ENCODE measurements at places on chromosomes 1 and 21. TPM values are rescaled to one million over a fixed set of nuclear protein-coding genes. Genes with fewer than 3 reads are reported as not detected.

- no peaks in the 10 kb centered on the region for H3K4me1 ChIP-seq
- H3K27ac ChIP-seq: no peak overlapping the region
- DNase-seq: no peak
Observed at GRCh38 chr1:227466039-227466645, 97.2 kb upstream of the ZNF678 start.

GRCh38 chr1:181135437-181135731, 46.9 kb downstream of the IER5 start:
- H3K4me1 ChIP-seq: peaks cover 46% of the 10 kb centered on the region
- H3K4me3 ChIP-seq: peak overlapping the region; percentile 62
- no peaks in the 10 kb centered on the region for H3K36me3 ChIP-seq
- peak overlapping the region; percentile 76 for H3K27ac ChIP-seq
- H3K27me3 ChIP-seq: peaks cover 9% of the 10 kb centered on the region
- DNase-seq: no peak

- H3K36me3 ChIP-seq: no peaks in the 10 kb centered on the region
- DNase-seq: no peak
- peaks cover 6% of the 10 kb centered on the region for H3K4me1 ChIP-seq
- no peak overlapping the region for H3K4me3 ChIP-seq
- H3K27me3 ChIP-seq: no peaks in the 10 kb centered on the region
Observed at GRCh38 chr1:244273845-244274619, 177.7 kb downstream of the ADSS2 start.

- no peaks in the 10 kb centered on the region for H3K36me3 ChIP-seq
- H3K27me3 ChIP-seq: peaks cover 24% of the 10 kb centered on the region
- no peak overlapping the region for H3K27ac ChIP-seq
- no peak for DNase-seq
Observed at GRCh38 chr1:6960291-6960811, 175.1 kb downstream of the CAMTA1 start.

DNA sequence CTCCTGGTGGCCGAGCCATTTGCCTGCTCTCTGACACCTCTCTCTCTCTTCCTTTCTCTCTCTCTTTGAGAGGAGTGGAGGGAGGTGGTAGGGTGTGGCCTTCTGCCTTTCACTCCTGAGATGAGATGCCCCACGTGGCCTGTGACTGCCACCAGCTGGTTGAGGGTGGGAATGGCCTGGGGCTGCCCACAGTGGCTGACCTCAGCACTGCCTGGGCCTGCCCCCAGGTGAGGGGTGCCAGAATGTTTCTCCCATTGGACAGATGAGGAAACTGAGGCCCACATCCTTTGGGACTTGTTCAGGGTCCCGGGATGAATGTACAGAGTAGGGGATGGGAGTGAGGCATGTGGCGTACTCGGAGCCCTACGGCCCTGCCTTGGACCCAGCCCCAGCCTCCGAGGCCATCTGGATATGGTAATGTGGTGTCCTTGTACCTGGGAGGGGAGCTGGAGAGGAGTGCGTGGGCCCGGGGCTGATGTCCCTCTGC, 12.7 kb upstream of the C1orf167 start:
- peak overlapping the region; percentile 69 for H3K27ac ChIP-seq
- no peaks in the 10 kb centered on the region for H3K36me3 ChIP-seq
- H3K27me3 ChIP-seq: no peaks in the 10 kb centered on the region
- H3K4me3 ChIP-seq: no peak overlapping the region
- DNase-seq: peak; percentile 30

- DNase-seq: no peak
- no peak overlapping the region for H3K27ac ChIP-seq
- no peak overlapping the region for H3K4me3 ChIP-seq
- H3K27me3 ChIP-seq: peaks cover 12% of the 10 kb centered on the region
- H3K4me1 ChIP-seq: peaks cover 14% of the 10 kb centered on the region
Observed at GRCh38 chr1:227305894-227306626, 12.2 kb downstream of the CDC42BPA start.

DNA sequence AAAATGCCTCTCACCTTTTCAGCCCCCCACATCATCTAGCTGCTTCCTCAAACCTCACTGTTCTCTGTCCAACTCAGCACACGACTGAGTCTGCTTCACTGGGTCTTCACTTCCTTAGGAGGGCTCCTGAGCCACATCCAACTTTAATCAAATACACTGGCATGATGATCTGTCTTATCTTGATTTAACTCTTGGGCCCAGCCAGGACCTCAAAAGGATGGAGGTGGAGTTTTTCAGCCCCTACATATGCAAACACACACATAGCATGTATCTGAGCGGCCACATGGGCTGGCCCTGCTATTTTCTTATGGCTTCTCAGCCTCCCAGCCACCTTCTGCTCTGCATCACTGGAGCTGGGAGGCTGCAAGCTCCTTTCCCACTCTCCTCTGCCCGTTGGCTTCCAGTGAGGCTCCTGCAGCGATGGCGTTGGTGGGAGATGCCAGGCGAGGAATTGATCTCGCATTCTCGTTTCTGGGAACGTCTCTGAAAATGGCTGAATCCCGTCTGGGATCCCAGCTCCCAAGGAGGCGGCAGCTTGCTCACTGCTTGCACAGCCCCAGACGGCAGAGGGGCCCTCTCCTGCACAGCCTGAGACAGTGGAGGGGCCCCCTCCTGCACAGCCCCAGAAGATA, 1.8 kb upstream of the PRXL2B start:
- DNase-seq: no peak
- peaks cover 54% of the 10 kb centered on the region for H3K4me1 ChIP-seq
- no peaks in the 10 kb centered on the region for H3K27me3 ChIP-seq
- H3K4me3 ChIP-seq: peak overlapping the region; percentile 87

- H3K27ac ChIP-seq: peak overlapping the region; percentile 99
- peaks cover 91% of the 10 kb centered on the region for H3K4me1 ChIP-seq
- H3K36me3 ChIP-seq: peaks cover 86% of the 10 kb centered on the region
- peaks cover 4% of the 10 kb centered on the region for H3K27me3 ChIP-seq
Observed at GRCh38 chr1:116769561-116769977, 15.3 kb downstream of the CD2 start.

DNA sequence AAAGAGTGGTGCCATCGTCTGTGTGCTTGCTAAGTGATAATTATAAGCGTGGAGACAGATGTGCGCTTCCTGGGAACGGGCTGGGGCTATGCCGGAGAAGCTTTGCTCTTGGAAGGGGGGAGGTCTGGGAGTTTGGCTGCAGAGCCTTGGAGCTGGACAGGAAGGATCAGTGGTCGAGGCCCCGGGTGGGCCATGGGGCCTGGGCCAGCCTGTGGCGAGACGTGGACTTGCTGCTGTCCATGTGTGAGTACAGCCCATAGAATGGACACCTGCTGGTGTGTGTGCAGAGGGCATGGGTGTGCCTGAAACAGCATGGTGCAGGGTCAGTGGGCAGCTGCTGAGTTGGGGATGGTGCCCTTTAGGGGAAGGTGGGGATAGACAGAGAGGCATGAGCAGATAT, 121.3 kb downstream of the PCBP3 start:
- H3K27ac ChIP-seq: no peak overlapping the region
- peaks cover 37% of the 10 kb centered on the region for H3K4me1 ChIP-seq
- no peak overlapping the region for H3K4me3 ChIP-seq
- no peak for DNase-seq

GRCh38 chr21:46091118-46091517, 6.8 kb upstream of the COL6A2 start:
- H3K36me3 ChIP-seq: peaks cover 2% of the 10 kb centered on the region
- no peaks in the 10 kb centered on the region for H3K27me3 ChIP-seq
- no peaks in the 10 kb centered on the region for H3K4me1 ChIP-seq
- H3K4me3 ChIP-seq: no peak overlapping the region
- no peak overlapping the region for H3K27ac ChIP-seq
- no peak for DNase-seq

DNA sequence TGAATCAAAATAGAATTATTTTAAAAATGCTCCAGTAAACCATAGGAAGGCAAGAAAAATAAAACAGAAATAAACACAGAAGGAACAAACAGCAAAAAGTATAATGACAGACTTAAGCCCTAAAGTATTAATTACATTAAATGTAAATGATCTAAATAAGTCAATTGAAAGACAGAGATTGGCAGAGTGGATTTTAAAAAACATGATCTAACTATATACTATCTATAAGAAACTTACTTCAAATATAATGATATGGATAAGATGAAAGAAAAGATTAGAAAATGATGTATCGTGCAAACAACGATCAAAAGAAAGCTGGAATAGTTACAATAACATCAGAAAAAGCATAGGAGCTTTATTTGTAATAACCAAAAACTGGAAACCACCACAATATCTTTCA, 90.8 kb downstream of the CAMK2N1 start:
- DNase-seq: no peak
- H3K4me1 ChIP-seq: no peaks in the 10 kb centered on the region
- H3K4me3 ChIP-seq: no peak overlapping the region
- no peaks in the 10 kb centered on the region for H3K36me3 ChIP-seq
- no peak overlapping the region for H3K27ac ChIP-seq
- H3K27me3 ChIP-seq: peaks cover 45% of the 10 kb centered on the region

GRCh38 chr1:109201123-109201703, 12.5 kb upstream of the SARS1 start:
- H3K4me3 ChIP-seq: no peak overlapping the region
- H3K36me3 ChIP-seq: peaks cover 2% of the 10 kb centered on the region
- no peaks in the 10 kb centered on the region for H3K27me3 ChIP-seq
- H3K4me1 ChIP-seq: peaks cover 14% of the 10 kb centered on the region
- DNase-seq: peak; percentile 66

DNA sequence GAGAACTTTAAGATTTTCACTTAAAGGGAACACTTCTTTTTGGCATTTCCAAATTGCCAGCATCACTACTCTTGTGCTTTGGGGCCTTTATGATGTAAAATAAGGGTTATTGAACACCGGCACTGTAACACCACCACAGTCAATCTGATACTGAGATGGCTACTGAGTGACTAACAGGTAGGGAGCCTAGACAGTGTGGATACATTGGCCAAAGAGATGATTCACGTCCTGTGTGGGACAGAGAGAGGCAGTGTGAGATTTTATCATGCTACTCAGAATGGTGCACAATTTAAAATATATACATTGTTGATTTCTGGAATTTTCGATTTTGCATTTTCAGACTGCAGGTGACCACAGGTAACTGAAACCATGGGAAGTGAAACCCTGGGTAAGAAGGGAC, 261.6 kb downstream of the SPATA17 start:
- no peak overlapping the region for H3K27ac ChIP-seq
- DNase-seq: no peak
- H3K27me3 ChIP-seq: no peaks in the 10 kb centered on the region
- no peaks in the 10 kb centered on the region for H3K36me3 ChIP-seq
- H3K4me3 ChIP-seq: no peak overlapping the region
- H3K4me1 ChIP-seq: no peaks in the 10 kb centered on the region

DNA sequence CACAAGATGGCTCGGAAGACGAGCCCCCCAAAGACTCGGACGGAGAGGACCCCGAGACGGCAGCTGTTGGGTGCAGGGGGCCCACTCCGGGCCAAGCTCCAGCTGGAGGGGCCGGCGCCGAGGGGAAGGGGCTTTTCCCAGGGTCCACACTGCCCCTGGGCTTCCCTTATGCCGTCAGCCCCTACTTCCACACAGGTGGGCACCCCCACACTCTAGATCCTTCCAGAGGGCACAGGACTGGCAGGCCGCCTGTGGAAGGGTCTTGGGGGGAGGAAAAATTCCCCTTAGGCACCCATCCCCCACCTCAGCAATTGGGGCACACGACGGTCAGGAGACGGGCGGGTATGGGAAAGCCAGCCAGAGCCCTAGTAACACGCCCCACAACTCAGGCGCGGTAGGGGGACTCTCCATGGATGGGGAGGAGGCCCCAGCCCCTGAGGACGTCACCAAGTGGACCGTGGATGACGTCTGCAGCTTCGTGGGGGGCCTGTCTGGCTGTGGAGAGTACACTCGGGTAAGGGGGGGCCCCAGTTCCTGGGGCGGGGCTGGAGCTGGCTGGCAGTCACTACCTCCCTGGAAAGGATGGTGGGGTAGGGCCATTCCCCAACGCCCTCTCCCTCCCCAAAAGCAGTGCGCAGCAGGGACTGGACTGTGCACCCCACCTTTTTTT, 16.1 kb downstream of the NOC2L start:
- peak overlapping the region; percentile 25 for H3K27ac ChIP-seq
- peaks cover 44% of the 10 kb centered on the region for H3K27me3 ChIP-seq
- H3K4me3 ChIP-seq: no peak overlapping the region
- no peak for DNase-seq

GRCh38 chr1:167697667-167698141, 24.1 kb upstream of the MPZL1 start:
- H3K4me3 ChIP-seq: no peak overlapping the region
- peaks cover 29% of the 10 kb centered on the region for H3K36me3 ChIP-seq
- H3K4me1 ChIP-seq: no peaks in the 10 kb centered on the region
- H3K27me3 ChIP-seq: no peaks in the 10 kb centered on the region
- no peak for DNase-seq

DNA sequence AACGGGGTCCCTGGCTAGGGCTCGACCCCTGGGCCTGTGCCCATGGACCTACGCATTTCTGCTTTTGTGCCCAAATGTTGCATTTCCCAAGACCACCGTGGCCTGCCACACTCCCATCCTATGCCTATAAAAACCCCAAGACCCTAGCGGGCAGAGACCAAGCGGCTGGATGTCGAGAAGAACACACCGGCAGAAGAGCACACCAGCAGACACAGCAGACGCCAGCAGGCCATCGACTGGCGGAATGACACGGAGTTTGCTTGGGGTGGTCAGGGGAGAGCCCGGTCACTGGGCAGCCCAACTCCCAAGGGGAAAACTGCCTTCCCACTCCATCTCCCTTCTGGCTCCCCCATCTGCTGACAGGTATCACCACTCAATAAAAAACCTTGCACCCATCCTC, 4.4 kb downstream of the TCP10L start:
- no peaks in the 10 kb centered on the region for H3K36me3 ChIP-seq
- no peaks in the 10 kb centered on the region for H3K4me1 ChIP-seq
- no peak for DNase-seq
- H3K27ac ChIP-seq: no peak overlapping the region
- no peaks in the 10 kb centered on the region for H3K27me3 ChIP-seq
- no peak overlapping the region for H3K4me3 ChIP-seq

DNA sequence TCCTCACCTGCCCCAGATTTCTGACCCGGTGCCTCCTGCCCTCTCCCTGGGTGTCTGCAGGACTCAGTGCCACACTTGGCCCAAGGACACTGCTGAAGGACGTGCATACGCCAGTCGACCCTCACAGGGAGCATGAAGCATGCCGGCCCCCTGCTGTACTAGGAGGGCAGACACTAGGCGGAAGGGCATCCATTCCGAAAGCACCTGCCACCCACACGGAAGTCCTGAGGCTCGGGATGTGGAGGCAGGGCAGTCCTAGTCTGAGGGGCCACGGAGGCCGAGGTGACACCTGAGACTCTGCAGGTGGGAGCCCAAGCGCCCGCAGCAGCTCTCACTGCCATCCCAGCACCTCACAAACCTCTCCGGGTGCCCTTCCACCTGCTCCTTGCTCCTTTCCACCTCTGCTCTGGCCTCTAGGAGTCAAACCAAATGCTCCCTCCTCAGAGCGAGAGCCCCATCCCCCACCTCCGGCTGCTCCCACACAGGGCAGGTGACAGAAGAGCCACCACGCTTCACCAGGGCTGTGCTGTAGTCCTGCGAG, 2.4 kb downstream of the NPHP4 start:
- no peaks in the 10 kb centered on the region for H3K27me3 ChIP-seq
- peaks cover 3% of the 10 kb centered on the region for H3K36me3 ChIP-seq
- no peak overlapping the region for H3K27ac ChIP-seq
- peaks cover 18% of the 10 kb centered on the region for H3K4me1 ChIP-seq

Gene CFAP74
- 0.46 TPM for total RNA-seq

Gene SPRR2B
- total RNA-seq: not detected

Gene DFFB
- total RNA-seq: 8.8 TPM

Gene AADACL3
- total RNA-seq: not detected

Gene RGS13
- not detected for total RNA-seq

Gene CENPL
- 30.7 TPM for total RNA-seq

Gene TTC22
- total RNA-seq: 4.8 TPM

Gene TFF2
- not detected for total RNA-seq

Gene AADACL4
- not detected for total RNA-seq
